ENCODE measurements at places on chromosomes 16 and 17.

- no peak for DNase-seq
Measured at GRCh38 chr17:6019959-6020358, 50.2 kb upstream of the WSCD1 start.

GRCh38 chr16:4272114-4272956, 488 bp downstream of the TFAP4 start:
- DNase-seq: no peak

DNA sequence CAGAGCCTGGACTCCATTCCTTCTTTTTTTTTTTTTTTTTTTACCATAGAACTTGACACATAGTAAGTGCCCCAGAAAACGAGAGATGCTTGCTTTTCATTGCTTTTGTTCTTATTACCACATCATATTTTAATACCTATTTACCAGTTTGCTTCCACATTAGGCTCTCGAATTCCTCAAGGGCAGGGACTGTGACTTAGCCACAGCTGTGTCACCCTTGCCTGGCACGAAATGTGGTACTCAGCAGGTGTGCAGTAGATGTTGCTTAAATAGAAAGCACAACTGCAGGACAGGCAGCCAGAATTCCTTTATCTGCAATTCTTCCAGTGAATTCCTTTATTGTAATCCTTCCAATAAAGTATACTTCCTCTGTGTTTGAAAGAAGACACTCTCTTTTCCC, 393.0 kb downstream of the HAPSTR1 start:
- no peak for DNase-seq

DNA sequence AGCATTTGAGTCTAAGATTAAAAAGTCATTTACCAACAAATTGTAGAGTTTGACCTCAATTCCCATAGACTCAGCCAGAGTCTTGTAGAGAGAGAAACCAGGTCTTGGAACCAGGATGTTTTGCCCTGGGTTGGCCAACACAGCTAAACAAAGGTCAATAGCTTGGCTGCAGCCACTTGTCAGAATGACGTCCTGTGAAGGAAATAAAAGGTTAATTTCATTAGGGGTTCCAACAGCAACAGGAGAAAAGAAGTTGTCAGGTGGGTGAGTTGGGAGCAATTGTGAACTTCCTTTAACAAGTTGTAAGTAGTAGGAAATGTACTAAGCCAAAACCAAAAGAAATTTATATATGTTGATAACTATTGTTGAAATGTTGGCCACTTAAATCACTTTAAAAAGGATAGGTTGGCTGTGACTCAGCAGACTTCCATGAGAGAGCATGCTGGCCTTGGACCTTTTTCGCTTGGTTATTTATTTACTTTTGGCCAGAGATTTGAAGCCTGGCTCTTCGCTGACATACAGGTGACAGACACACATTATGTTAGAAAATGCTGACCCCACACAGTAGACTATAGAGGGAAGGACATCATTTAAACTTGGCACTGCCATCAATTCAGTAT, 4.3 kb downstream of the TAT start:
- DNase-seq: no peak

GRCh38 chr16:84851192-84852127, 31.7 kb downstream of the CRISPLD2 start:
- DNase-seq: no peak

DNA sequence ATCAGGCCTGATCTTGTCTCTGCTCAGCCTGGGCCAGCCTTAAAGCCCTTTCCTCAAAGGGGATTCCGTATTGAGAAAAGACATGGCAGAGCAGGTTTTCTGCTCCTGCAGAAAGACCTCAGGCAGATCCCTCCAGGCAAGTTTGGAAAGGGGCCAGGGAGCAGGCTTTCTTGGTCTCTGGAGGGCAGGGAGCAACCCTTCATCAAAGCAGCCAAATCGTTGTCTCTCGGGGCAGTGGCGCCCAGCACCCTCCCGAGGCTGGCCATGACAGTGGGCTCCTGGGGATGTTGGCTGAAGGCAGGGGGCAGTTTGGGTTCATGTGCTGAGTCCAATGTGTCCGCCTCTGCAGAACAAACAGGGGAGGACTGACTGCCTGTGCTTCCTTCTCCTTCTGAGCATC, 168.4 kb upstream of the WSCD1 start:
- DNase-seq: no peak

- no peak for DNase-seq
Measured at GRCh38 chr17:83037084-83037873, 42.1 kb upstream of the METRNL start.

DNA sequence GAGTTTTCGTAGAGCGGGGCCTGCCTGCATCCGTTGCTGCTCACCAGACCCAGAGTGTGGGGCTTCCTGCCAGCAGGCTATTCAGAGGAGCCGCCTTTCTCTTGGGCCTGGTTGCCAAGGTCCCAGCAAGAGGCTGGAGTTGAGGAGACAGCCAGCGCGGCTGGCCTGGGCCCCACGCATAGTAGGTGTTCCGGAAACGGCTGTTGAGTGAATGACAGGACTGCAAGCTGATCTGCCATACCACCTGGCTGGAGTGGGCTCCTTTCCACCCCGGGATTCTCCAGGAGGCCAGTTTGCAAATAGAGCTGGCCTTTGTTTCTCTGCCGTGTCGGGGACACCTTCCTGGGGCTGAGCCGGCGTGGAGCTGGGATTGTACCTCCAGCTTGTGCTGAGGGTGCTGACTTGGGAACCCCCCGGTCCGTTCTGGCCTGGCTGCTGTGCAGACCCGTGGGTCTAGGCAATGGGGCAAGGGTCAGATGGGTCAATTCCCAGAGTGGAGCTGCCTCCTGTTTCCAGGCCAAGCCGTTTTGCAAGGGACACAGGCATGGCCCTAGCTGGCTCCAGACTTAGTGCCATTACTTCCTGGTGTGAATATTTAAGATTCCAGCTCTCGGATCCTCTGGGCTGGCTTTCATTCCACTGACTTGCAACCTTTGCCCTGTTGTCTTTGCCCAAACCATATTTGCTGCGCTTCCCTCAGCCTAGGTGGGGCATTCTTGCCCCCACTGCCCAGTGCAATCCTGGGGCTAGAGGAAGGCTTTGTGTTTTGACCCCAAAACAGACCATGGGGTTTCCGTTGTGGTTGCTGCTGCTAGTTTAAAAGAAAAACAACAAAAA, 68.8 kb downstream of the CMIP start:
- DNase-seq: no peak

DNA sequence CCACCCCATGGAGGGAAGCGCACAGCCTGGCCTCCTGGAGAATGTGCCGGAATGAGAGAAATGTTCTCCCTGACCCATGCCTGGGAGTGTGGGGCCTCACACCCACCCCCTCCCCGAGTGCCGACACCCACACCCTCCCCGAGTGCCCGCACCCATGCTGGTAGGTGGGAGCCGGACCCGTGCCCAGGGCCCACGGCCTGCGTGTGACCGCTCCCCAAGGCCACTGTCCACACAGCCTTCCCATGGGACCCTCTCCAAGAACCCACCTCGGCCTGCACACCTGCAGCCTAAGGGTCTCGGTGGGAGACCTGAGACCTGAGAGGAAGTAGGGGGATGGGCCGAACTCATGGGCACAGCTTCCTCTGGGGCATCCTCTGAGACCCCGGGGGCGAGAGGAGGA, 3.3 kb upstream of the PVALEF start:
- DNase-seq: no peak

- DNase-seq: no peak
Measured at GRCh38 chr17:47776330-47777197, 43.5 kb downstream of the TBX21 start.

DNA sequence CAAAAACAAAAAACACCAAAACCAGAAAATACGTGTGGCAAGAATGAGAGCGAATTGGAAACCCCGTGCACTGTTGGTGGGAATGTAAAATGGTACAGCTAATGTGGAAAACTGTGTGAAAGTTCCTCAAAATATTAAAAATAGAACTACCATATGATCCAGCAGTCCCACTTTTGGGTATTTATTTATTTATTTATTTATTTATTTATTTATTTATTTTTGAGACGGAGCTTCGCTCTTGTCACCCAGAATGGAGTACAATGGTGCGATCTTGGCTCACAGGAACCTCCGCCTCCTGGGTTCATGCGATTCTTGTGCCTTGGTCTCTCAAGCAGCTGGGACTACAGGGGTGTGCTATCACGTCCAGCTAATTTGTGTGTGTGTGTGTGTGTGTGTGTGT, 29.5 kb upstream of the MAPK3 start:
- no peak for DNase-seq

DNA sequence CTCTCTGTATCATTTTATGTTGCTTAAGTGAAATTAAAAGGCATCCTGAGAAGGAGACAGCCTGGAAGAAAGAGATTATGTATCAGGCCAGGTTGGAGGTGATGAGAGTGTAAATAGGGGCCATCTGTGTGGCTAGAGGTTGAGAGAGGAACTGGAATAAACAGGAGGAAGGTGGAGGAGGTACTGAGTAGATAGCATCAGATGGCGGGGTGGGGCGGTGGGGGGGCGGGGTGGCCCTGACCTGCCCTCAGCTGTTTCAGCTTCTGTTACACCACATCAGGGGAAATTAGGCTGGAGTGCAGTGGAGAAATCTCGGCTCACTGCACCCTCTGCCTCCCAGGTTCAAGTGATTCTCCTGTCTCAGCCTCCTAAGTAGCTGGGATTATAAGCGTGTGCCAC, 6.9 kb upstream of the KCNG4 start:
- no peak for DNase-seq

DNA sequence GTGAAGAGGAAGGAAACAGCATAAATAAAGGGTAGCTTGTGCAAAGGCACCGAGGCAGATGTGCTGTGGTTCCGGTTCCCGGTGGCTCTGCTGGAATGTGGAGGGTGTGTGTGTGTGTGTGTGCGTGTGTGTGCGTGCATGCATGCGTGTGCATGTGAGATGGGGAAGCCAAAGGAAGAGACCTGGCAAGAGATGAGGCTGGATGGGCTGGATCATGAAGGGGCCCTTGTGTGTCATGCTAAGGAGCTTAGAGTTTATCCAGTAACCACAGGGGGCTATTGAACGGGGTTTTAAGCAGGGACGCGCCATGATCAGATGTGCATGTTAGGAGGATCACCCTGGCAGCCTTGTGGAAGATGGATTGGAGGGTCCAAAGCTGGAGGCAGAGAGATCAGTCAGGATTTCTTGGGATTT, 8.3 kb downstream of the WSCD1 start:
- DNase-seq: no peak

DNA sequence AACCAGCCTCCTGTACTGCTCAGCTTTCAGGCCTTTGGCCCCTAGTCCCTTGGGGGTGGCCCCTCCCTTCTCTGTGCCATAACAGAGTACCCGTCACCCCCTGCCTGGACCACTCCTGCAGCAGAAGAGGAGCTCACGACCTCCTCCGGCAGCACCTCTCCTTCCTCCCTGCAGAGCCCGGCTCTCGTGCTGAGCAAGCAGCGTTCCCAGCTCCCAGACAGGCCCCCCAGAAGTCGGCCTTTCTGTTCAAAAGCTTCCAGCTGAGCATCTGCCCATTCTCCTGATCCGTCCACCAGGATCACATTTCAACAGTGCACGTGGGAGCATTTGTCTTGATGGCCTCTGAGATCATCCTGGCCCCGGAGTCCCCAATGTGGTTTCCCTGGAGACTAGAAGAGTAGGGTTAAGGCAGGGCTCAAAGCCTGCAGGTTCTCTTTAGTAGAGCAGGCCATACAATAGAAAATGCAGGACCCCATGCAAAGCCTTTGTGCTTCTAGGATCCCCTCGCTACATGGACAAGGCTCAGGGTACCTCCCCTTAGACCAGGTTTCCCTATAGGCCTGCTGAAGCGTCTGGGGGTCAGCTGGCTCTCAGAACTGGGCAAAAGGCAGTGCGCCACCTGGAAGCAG, 35.6 kb downstream of the NLRC3 start:
- no peak for DNase-seq

DNA sequence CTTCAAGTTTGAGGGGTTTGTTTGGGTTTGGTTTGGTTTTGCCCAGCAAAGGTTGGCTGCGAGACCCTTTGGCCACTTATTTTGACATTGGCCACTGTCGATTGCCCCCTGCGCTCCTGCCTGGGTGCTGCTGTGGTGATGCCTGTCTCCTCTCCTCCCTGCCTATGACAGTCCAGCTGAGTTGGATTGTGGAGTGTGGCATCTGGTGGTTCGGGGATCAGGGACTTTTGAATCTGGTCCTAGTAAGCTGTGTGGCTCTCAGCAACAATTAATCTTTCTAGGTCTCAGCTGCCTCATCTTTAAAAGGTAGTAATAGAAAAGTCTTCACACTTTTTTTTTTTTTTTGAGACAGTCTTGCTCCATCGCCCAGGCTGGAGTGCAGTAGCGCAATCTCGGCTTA, 27.1 kb downstream of the CDK5RAP3 start:
- no peak for DNase-seq
